ENCODE measurements at places on chromosomes 5 and 9.

DNA sequence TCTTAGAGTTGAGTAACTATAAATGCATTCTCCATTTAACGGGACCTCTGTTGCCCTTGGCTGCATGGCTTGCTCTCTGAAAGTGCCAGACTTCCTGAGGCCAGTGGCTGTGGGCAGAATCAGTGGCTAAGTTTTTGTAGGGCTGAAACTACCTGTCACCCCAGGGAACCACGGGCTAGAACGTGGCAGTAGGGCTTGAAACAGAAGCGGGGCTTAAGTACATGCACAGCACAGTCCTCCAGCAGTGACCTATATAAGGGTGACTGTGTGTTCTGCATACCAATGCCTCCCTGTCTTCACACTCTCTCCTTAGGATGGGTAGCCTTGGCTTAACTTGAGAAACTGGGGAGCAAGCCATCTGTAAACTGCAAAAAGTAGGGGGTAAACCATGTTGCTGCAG lies 43.6 kb upstream of the LRRTM2 start:
- DNase-seq, result no peak

DNA sequence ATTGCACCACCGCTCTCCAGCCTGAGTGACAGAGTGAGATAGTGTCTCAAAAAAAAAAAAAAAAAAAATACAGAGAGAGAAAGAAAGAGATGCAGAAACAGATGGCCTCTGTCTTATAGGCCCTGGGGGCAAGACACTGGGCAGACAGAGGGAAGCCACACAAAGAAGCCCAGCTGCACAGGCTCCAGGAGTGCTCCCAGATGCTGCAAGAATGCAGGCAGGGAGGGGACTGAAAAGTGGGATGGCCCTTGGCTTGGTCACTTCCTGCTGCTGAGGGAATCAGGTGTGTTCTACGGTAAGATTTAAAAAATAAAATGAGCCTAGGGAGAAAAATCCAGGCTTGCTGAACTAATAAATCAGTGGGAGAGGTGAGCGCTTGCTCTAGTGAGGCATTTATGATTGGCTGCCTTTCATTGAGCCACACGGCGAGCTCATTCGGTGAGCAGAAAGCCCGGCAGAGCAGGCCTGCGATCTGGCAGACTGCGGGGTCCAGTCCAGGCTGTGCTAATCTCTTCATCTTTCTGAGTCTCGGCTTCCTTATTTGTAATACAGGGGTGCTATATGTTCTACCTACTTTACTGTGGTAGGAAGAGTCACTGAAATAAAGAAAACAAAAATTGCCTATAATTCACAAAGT lies 80.6 kb downstream of the RAD23B start:
- DNase-seq, result no peak

GRCh38 chr5:176355400-176356178 lies 6.0 kb downstream of the KIAA1191 start:
- DNase-seq, result no peak

DNA sequence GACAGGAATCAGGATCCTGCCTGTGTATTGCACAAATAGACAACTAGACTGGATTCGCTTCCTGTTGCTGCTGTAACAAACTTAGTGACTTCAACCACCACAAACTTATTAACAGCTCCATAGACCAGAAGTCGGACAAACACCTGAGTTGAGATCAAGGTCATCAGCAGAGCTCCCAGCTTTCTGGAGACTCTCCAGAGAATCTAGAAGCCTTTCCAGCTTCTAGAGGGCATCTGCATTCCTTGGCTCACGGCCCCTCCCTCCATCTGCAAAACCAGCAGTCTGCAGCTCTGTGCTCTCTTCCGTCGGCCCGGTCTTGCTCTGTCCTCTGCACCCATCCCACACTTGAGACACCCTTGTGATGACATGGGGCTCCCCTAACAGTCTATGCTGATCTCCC lies 99.1 kb downstream of the KCNT1 start:
- DNase-seq, result peak; percentile 15

DNA sequence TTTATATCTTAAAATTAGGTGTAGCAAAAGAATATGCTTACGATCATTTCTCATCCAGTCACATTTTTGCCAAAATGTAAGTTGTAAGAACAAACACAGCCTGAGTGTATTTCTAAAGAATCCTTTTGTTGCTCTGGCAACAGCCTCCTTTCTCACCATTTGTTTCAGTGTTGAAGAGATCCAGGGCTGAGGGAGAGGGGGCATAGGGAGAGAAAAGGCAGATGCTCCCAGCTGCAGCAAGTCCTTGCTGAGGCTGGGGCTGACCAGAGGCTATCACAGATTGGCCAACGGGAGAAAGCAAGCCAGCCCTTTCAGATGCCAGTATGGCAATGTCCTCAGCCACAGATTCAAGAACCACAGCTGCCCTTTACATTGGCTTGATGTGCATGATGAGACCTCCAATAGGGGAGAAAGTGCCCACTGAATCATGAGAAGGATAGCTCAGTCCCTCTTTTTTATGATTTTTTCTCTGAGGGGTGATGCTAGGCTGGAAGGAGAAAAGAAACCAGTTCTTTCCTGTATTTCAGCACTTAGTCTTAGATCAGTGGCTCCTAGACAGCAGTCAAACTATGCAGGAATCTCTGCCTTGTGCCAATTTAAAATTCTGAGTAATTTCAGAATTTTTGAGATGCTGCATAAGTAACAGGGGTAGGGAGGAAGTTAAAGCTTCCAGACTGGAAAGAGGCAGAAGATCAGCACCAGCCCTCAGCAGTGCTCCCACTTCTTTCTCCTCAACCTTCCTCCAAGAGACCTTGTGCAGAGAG lies 142.1 kb downstream of the LHFPL2 start:
- no peak for DNase-seq

GRCh38 chr9:117546894-117547678 lies 132.2 kb upstream of the ASTN2 start:
- DNase-seq, result no peak

DNA sequence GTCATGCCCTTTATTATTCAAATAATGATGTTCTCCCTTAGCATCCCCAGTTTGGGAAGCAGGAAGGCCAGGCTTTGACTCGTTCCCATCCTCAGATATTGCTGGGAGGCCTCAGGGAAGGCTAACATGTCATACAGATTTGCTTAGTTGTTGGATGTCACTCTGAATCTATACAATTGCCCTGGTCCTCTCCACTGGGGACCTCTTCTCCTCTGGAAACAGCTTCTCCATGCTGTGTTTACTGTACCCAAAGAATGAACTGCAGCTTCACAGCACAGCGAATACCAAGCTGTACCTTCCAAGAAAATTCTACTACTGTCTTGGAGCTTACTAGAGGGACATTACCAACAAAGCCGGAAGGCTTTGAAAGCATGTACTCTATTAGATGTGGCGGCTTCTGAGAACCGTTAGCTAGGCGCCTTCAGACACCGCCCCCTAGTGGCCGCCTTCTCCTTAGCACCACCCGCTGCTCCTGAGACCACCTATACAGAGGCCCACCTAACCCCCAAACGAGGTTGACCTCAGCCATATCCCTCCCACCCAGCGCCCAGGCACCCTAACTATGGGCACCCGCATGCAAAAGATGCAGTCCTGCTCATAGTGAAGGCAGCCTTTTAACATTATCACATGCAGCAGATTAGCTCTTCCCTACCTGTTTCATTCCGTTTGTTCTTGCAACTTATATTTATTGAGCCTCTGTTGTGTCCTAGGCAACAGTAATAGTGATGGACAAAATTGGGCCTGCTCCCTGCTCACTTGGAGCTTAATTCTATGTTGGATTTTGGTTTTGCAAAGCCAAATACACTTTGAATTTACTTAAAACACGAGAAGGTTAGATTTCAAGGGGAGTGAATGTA lies 34.9 kb upstream of the FOXI1 start:
- no peak for DNase-seq

DNA sequence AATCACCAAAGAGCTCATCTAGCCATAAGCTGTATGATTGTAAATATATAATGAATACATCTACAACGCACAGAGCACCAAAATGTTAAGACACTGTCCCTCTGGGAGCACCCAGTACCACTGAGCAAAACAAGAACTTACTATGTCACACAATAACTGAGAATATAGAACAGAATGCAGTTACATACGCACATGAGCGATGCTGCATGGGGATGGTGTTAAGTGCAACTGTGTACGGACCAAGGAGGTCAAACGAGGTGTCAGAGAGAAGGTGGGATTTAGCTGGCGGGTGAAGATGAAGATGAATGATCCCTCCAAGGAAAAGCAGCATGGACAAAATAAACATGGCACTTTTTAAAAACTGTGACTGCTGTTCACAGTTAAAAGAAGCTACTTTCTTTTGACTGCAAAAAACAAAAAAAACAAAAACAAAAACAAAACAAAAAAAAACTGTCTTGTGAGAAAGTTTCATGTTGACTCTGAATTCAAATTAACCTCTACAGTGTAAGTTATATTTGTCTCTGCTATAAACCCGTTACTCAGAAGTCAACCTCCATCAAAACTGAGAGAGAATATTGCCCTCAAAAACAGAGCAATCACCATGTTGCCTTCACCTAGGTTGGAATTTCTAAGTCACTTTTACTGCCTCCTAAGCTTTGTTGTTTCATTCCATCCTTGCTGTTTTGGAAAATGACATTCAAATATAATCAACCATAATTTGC lies 169.6 kb upstream of the GNA14 start:
- no peak for DNase-seq

DNA sequence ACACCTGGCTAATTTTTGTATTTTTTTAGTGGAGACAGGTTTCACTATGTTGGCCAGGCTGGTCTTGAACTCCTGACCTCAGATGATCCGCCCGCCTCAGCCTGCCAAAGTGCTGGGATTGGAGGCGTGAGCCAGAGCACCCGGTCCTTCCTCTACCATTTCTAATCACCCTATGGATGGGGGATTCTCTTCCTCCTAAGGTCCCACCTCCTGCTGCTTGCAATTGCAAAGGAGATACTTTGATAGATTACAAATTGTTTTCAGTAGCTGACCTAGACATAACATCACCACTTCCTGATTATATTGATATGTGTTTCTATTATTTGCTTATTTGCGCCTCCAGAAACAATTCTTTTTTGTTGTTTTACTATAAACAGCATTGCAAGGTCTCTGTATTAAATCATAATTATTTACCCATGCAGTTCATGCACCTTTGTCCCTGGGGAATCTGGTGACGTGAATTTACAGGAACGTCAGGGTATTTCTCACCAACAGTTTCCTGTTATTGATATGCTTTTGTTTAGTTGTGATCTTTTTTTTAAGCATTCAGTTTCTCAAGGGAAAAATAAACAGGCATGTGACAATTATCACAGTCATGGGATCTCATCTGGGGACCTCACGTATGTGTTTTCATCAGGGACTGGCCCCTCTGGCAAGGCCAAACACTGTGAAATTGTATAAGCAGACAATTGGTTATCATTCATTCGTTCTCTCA lies 43.2 kb downstream of the ESM1 start:
- no peak for DNase-seq

- DNase-seq, result no peak
Measured at GRCh38 chr5:125750861-125751186, 672.4 kb upstream of the GRAMD2B start.

DNA sequence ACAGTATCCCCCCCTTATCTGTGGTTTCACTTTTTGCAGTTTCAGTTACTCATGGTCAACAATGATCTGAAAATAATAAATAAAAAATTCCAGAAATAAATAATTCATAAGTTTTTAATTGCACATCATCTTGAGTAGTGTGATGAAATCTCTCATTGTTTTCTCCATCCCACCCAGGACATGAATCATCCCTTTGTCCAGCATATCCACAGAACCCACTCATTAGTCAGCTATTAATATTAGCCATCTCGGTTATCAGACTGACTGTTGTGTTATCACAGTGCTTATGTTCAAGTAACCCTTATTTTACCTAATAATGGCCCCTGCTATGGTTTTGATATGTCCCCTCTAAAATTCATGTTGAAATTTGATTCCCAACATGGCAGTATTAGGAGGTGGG lies 40.7 kb downstream of the FAM114A2 start:
- no peak for DNase-seq

- DNase-seq, result no peak
Measured at GRCh38 chr5:112006721-112007120, 249.7 kb upstream of the NREP start.

GRCh38 chr9:138112090-138112748 lies 234.6 kb downstream of the CACNA1B start:
- no peak for DNase-seq

GRCh38 chr5:72248410-72248981 lies 71.5 kb downstream of the MRPS27 start:
- DNase-seq, result no peak

DNA sequence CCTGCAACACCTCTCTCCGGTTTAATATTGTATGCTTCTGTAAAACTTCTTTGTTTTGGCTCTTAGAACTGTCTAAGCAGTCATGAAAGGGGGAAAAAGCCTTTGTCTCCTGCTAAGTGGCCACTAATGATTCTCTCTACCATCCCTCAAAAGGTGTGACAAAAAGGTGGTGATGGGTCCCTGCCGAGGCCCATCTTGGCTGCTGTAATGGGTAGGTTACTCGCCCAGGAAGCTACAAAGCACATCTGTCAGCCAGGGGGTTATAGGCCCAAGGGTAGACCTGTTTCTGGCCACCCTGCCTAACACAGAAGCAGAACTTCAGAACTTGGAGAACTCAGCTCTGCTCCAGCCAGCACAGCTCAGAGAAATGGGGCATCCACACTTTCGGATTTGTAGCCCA lies 1.6 kb downstream of the FAM219A start:
- no peak for DNase-seq

- DNase-seq, result no peak
Measured at GRCh38 chr9:33453999-33454660, 6.7 kb upstream of the AQP3 start.

- DNase-seq, result no peak
Measured at GRCh38 chr9:134950386-134951210, 32.9 kb upstream of the FCN1 start.

- DNase-seq, result no peak
Measured at GRCh38 chr9:8156346-8156745, 356.8 kb upstream of the DMAC1 start.

GRCh38 chr9:91885746-91886413 lies 64.1 kb downstream of the ROR2 start:
- no peak for DNase-seq

- no peak for DNase-seq
Measured at GRCh38 chr5:66440202-66440680, 156.0 kb upstream of the MAST4 start.

DNA sequence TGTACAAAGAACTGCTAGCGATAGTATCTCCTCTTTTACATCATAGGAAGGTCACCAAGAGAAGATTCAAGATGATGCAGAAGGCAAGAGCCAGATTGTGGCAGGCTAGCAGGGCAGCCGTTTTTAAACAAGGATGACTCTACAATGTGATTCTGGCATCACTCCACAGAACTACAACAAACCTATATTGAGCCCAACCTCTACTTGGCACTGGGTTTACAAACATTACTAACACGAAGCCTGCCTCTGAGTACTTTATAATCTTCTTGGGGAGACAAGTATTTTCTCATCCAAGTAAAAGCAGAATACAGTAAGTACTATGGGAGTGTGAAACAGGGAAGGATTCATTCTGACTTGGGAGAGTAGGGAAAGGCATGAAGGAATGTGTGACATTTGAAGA lies 448.6 kb downstream of the ZNF608 start:
- DNase-seq, result no peak

DNA sequence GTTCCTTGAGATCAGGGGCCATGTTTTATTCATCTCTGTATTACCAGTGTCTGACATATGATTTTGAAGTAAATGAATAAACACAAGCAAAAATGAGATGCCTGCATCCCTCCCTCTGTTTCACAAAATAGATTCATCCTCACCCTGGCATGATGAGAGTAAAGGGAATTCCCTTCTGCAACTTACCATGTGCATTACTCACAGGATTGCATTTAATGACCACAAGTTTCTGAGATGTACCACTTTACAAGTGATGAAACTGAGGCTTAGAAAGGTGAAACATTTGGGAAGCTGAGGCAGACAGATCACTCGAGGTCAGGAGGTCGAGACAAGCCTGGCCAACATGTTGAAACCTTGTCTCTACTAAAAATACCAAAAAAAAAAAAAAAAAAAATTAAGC lies 74.2 kb upstream of the TNFSF8 start:
- no peak for DNase-seq

- peak; percentile 70 for DNase-seq
Measured at GRCh38 chr5:73796164-73797131, 170.5 kb downstream of the ARHGEF28 start.
